Left ventricle myocardium superior (tissue), 1 donor: ENCODE measurements at places on chromosomes 12 and 14. TPM values are rescaled to one million over a fixed set of nuclear protein-coding genes. Genes with fewer than 3 reads are reported as not detected.
A peak's percentile ranks its signal among the peaks of the same experiment; 100 is the strongest.

DNA sequence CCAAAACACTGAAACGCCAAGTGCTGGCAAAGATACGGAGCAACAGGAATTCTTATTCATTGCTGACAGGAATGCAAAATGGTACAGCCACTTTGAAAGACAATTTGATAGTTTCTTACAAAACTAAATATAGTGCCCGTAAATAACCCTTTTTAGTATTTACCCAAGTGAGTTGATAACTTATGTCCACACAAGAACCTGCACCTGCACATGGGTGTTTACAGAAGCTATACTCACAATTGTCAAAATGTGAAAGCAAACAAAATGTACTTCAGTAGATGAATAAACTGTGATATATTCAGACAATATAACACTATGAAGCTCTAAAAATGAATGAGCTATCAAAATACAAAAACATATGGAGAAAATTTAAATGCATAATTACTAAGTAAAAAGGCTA lies 86.6 kb downstream of the ATXN7L3B start:
- no peak for DNase-seq

DNA sequence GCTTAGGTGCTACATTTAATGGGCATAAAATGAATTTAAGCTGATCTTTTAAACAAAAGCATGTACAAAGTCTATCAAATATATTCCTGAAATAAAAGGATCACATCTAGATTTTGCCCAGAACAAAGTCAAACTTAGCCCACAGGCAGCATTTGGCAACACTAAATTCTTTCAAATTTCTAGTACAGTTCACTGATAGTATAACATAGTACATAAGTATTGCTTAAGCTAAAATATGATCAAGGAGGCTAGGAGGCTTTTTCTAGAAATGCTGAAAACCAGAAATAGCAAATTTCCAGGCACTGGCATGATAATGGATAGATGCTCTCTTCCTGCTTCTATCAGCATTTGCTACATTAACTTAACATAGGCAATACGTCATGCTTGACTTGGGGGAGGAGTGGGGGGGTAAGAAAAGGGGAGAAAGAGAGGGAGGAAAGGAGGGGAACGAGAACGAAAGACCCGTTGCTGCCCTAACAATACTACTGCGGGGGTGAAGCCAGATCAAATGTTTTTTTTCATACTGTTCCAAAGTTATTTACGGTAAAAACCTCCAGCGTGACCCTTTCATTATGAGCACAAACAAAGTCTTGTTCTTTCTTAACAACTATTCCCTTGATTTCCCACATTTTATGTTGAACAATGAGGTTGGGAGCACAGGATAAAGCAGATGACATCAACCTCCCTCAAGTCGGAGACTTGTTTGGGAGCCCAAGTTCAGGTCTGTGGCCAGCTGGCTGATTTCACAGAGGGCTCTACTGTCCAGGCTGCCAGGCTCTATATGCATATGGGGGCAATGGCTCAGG lies 10.6 kb downstream of the TMED10 start:
- no peak for DNase-seq

DNA sequence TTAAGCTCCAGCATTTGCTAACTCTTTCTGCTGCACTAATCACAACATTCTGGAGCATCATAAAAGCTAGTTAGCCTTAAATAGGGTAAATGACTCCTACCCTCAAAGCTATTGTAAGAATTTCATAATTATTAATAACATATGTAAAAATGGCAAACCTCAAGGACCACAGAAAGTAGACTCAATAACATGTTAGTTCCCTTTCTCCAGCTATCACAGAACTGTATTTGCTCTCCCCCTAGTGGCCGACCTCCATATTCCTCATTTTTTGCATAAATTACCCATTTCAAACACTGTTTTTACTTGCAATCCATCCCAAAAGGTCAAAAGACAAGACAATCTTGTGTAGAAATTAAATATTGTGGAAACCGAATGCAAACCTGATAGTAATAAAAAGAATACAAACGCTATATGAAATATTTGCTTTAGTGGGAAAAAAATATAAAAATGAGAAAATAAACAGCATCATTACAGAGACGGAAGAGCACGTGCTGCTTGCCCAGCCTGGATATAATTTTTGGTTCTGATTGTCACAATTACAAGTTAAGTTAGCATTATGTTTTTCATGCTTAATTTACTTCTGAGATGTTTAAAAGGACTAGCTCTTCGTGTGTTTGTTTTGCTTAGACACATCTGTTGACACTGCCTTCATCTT lies 97.9 kb downstream of the RERGL start:
- no peak for DNase-seq

DNA sequence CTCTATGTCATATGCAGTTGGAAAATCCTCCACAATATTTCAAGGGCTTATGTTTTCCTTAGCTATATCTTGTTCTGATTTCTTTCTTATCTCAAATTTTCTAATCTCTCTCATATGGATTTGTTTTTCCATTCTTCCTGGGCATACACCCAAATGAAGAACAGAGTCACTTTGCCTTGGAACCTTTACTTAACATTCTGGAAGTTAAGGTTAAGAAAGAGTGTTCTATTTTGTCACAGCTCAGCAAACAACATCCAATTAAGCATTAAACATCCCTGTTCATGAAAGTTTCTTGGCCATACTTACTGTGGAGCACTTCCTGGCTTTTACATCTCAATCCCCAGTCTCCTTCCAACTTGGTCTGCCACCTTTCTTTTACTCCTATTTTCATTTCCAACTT lies 5.3 kb downstream of the NAV3 start:
- no peak for DNase-seq

The REP15 gene
- total RNA-seq, result 7.5 TPM

The GPD1 gene
- total RNA-seq, result 33.9 TPM

GRCh38 chr14:77221241-77221871 lies 39.8 kb downstream of the TMEM63C start:
- no peak for DNase-seq

- DNase-seq, result no peak
Measured at GRCh38 chr14:37289688-37290087, 92.0 kb downstream of the MIPOL1 start.

DNA sequence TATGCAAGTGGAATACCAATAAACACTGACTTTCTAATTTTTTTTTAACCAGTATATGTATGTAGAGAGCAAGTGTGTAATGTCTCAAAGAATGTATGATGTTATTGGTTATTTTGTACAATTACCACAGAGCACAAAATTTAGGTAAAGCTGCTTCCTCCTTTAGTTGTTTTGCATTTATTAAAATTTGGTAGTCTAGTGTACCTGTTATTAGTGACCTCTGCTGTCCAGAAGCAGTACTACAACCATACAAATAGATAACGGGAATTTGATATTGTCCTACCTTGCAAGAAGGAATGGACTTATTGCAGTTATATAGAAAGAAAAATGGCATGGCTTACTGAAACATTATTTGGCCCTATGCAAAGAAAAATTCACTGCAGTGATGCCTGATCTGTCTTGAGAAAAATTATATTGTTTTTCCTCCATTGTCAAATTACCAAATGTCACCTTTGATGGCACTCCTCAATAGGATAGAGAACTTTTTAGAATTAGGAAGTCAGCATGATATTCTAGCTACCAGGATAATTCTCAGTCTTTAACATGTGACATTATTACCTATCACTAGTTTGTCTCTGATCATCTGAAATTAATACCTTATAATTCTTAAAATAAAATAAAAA lies 153.9 kb upstream of the RMST start:
- no peak for DNase-seq

GRCh38 chr12:87793131-87793530 lies 236.1 kb downstream of the C12orf50 start:
- no peak for DNase-seq

GRCh38 chr12:53074999-53075370 lies 4.2 kb downstream of the SPRYD3 start:
- DNase-seq, result no peak

The FOXN4 gene
- not detected for total RNA-seq

DNA sequence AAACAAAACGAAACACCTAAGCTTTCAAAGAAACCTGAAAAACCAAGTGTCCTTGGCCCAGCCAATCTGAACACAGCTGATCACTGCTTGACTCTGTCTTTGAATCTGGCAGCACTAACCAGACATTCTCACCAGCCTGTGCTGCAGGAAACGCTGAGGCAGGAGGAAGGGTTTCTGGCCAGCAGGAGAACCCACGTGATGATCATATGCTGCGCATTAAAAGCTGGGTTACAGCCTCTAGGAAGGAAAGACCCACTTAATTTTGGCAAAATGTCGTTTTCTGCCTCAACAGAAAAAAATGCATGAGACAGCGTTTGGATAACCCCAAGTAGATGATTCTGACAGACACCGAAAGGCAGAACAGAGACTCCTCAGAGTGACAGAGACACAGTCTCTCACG lies 9.8 kb downstream of the APPL2 start:
- peak; percentile 55 for DNase-seq

- DNase-seq, result no peak
Measured at GRCh38 chr14:36973806-36974442, 198.5 kb downstream of the SLC25A21 start.

GRCh38 chr12:19978193-19978592 lies 390.1 kb upstream of the PDE3A start:
- no peak for DNase-seq

- DNase-seq, result no peak
Measured at GRCh38 chr12:132026061-132026795, 76.5 kb downstream of the EP400 start.

DNA sequence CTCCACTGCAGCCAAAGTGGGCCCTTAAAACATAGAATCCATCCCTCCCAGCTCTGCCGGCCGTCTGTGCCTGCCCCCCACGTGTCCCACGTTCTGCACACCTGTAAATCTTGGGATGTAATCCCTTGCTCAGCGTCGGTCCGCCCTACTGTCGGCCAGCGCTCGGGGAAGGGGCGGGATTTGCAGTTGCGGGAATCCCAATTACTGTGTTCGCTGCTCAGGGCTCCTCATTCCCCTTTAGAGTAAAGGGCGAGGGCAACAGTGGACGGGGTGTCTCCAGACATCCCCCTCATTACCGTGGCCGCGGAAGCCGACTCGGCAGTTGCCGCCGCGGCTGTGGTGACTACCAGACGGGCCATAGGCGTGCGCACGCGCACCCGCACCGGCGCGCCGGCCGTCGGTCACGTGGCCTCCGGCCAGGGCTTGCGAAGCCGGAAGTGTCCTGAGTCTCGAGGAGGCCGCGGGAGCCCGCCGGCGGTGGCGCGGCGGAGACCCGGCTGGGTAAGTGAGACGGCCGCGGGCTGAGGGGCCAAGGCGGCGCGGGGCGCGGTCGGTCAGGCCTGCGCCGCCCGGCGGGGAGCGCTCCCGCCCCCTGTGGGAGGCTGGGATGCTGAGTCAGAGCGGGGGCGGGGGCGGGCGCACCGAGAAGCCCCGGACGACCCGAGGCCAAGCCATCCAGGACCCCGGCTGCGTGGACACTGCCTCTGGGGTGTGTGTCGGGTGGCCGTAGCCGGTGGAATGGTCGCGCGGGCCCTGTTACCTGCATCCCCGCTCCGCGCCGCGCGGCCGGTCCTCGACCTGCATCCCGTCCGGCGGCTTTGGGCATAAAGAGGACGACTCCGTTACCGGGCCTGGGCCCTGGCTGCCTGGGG lies at the start of gene TBK1:
Gene TBK1 (plus strand): TSS at position 434 of the 872 bp plus-strand sequence. CDS start 3,751 bp downstream, outside the sequence.
- peak; percentile 95 for DNase-seq

- no peak for DNase-seq
Measured at GRCh38 chr12:47832263-47832933, 12.7 kb upstream of the HDAC7 start.

GRCh38 chr14:39704594-39704993 lies 272.4 kb upstream of the FBXO33 start:
- DNase-seq, result no peak

GRCh38 chr14:104253901-104254353 lies 115.5 kb downstream of the KIF26A start:
- DNase-seq, result no peak

- DNase-seq, result no peak
Measured at GRCh38 chr14:22667881-22668280, 23.7 kb upstream of the OR6J1 start.

GRCh38 chr12:126362964-126363363 lies 1297.7 kb downstream of the AACS start:
- DNase-seq, result no peak

DNA sequence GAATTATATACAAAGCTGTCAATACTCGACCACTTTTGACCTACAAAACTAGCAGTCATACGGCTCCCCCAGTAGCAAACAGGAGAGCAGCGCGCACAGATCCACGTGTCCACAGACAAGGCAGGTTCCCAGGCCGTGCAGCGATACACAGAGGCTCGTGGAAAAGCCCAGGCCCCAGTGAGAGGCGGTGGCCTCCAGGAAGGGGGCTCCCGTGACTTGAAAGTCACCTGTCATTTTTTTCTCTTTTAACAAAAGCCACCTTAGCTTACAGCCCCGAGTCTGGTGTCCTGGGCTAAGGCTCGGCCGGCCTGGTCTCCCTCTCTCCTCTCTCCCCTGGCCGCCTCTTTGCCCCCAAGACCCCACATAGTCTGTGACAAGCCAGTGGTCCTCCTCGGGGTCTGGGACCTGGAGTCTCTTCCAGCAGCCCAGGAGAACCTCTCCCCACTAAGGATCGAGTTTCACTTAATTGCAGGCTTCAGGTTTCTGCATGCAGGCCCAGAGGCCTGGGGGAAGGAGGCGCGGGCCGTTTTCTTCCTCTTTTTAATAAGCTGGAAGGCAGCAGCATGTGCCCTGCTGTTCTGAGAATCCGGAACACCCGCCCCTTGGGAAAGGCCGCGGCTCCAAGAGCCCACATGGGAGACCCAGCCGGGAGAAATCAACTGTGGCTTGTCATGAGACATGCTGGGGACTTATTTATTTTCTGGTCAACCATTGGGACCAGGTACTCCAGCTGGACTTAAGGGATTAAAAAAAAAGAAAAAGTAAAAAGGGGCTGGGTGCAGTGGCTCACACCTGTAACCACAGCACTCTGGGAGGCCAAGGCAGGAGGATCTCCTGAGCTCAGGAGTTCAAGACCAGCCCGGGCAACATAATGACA lies 15.9 kb downstream of the NCOR2 start:
- peak; percentile 78 for DNase-seq

GRCh38 chr14:64965356-64966000 lies 6.7 kb downstream of the RAB15 start:
- no peak for DNase-seq

GRCh38 chr14:52907949-52908348 lies 42.9 kb downstream of the FERMT2 start:
- DNase-seq, result no peak

GRCh38 chr14:100306998-100307765 lies 938 bp upstream of the SLC25A29 start:
- peak; percentile 58 for DNase-seq

DNA sequence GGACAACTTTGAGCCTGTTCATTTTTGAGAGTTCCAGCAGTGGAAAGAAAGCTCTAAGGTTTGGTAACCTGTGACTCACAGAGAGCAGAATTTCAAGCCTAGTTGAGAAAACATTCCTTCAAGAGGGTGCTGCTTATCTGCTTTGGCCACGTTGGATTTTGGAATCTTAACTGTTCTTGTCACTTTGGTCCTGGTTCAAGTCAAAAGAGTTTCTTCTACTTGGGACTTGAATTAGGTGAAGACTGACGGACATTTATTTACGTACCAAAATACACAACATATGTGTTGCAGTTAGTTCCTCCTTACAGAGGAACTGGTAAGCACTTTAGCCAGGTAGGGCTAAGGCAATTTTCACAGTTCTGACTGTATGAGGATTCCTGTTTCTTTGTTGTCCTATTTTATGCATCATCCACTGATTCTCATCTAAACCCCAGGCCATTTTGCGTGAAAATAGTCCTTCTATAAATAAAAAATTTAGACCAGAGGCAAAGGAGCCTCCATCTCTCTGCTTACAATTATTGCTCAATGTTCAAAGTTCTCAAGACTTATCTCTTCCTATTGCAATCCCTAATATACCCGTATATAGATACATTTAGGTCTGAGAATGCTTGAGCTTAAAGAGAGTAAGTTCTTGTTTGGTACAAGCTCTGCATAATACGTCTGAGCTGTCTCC lies 580.9 kb downstream of the DIO2 start:
- DNase-seq, result no peak

The FRMD6 gene
- 11.1 TPM for total RNA-seq

The PPP1R3E gene
- 11.6 TPM for total RNA-seq

GRCh38 chr12:16530268-16530850 lies 75.6 kb downstream of the LMO3 start:
- DNase-seq, result no peak
